NCI-H2081 (cell line): ENCODE measurements at places on chromosomes 2 and 18.

DNA sequence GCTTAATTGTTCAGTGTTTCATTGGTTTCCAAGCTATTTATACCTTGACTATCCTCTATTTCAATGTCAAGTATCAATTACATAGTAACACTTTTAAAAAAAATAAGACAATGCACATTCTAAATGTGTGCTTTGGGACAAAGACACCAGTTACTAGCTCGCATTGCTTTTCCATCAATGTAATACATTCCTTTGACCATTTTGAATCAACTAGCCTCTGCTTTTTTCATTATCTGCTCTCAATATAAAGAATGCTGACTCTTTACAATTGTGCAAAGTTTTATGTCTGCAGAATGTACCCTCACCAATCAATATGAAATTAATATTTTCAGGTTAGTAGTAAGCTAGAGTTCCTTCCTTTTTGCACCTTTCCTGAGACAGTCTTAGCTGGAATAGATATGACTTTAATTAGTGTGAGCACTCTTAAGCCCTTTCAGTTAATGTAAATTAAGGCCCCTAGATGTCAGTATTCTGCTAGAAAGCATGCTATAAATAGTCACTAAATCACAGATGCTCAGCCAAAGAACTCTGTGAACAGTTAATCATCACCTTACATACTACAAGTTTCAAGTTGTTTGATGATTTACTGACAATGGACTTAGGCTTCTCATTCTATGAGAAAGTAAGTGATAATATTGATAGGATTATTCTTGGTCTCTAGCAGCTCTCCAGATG is 413.6 kb downstream of the PTH2R start:
- peak; percentile 41 for DNase-seq

DNA sequence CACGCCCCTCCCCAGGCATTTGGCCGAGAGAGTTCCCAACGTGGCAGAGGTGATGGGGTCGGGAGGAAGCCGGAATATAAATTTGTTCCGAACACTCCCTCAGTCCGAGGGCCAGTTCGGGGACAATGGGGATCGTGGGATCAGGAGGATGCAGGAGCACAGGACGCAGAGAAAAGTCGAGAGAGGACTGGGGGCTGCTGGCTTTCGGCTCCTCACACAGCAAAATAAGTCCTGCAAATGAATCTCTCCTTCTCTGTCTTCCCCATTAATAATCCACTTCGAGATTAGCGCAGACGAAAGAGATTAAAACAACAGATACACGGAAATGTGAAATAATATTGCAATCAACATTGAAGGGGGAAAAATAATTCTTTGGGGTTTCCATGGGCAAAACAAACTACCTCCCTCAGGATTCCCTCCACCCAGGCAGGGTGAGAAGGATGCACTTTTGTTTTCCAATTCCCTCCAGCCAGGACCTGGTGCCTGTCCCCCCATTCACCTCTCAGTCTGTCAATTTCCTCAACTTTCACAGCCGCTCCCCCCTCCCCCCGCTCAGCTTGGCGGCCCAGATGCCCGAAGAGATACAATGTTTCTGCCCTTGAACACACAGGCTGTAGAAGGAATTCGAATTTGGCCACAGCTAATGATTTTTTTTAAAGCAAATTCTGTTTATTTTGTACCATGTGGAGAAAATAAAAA is 3.1 kb upstream of the ZEB2 start:
- no peak for DNase-seq

- DNase-seq: no peak
These were observed 15.8 kb downstream of the ADI1 start for GRCh38 chr2:3503483-3503882.

DNA sequence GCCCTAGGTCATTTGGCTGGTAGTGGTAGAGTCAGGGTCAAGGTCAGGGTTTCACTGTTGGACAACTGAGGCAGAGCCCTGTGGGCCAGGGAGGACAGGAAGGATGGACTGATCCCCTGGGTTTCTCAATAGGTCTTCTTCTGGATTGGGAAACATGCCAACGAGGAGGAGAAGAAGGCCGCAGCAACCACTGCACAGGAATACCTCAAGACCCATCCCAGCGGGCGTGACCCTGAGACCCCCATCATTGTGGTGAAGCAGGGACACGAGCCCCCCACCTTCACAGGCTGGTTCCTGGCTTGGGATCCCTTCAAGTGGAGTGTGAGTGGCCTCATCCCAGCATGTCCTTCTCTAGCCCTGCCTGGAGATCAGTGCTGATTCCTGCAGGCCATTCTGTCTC is 18.1 kb downstream of the VIL1 start:
- no peak for DNase-seq

- no peak for DNase-seq
These were observed 9.7 kb downstream of the CYBRD1 start for GRCh38 chr2:171531836-171532450.

GRCh38 chr2:27712522-27712921 is 48.8 kb downstream of the SLC4A1AP start:
- no peak for DNase-seq

- DNase-seq: no peak
These were observed 159.7 kb downstream of the CD226 start for GRCh38 chr18:69787825-69788547.

- DNase-seq: no peak
These were observed 382.3 kb downstream of the FIGN start for GRCh38 chr2:163353551-163353950.

- no peak for DNase-seq
These were observed 42.7 kb upstream of the ALPP start for GRCh38 chr2:232335859-232336215.

DNA sequence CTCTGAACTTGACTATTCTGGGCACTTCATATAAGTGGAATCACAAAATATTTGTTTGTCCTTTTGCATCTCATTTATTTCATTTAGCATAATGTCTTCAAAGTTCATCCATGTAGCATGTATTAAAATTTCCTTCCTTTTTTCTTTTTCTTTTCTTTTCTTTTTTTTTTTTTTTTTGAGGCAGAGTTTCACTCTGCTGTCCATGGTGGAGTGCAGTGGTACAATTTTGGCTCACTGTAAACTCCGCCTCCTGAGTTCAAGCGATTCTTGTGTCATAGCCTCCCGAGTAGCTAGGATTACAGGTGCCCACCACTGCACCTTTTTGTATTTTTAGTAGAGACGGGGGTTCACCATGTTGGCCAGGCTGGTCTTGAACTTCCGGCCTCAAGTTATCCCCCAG is 11.9 kb downstream of the ATP8B1 start:
- no peak for DNase-seq

DNA sequence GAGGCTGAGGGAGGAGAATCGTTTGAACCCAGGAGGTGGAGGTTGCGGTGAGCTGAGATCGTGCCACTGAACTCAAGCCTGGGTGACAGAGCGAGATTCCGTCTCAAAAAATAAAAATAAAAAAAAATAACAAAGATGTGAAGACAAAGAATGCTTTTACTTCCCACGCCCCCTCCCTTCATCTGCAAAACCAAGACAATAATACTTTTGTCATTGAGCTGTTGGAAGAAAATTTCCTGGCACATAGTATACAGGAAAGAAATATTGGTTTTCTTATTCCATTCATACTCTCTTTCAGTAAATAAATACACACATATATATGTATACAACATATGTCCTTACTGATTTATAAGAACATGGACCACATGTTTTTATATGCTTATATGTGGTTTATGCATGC is 12.2 kb downstream of the GREB1 start:
- DNase-seq: no peak

DNA sequence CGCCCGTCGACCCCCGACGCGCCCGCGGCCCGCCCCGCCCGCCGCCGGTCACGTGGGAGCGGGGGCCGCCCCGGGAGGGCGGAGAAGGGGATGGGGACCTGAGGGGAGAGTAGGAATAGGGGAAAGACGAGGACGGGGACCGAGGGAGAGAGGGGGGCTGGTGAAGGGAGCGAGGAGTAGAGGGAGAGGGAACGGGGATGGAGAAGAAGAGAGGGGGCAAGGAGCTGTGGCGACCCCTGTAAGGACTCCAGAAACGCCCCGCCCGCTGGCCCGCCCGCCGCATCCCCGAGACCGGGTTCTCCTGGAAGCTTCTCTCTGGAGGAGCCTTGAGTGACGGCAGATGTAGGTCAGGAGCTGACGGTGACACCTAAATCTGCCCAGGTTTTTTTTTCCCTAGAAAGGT is 615 bp downstream of the ADNP2 start:
- peak; percentile 8 for DNase-seq

GRCh38 chr18:9188359-9189231 is 52.0 kb downstream of the ANKRD12 start:
- DNase-seq: no peak
